ENCODE measurements at places on chromosomes 4 and X.
A peak's percentile ranks its signal among the peaks of the same experiment; 100 is the strongest.

DNA sequence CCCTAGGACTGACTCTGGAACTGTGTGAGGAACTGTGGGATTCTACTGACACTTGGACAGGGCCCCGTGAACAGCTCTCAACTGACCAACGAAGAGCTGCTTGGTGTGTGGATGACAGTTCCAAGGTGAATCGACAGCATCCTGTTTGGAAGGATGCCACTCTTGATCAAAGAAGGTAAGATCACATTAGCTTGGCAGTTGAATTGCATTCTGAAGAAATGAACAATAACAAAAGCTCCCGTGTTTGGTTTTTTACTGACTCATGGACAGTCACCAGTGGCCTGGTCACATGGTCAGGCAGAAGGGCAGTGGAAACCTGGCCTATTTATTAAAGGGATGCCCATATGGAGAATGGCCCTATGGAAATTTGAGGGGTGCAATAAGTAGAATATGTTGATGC is 33.1 kb upstream of the GPR34 start:
- no peak for DNase-seq

GRCh38 chr4:17251101-17251500 is 260.8 kb downstream of the QDPR start:
- DNase-seq = no peak

GRCh38 chr4:102734591-102735385 is 26.0 kb downstream of the MANBA start:
- DNase-seq = no peak

DNA sequence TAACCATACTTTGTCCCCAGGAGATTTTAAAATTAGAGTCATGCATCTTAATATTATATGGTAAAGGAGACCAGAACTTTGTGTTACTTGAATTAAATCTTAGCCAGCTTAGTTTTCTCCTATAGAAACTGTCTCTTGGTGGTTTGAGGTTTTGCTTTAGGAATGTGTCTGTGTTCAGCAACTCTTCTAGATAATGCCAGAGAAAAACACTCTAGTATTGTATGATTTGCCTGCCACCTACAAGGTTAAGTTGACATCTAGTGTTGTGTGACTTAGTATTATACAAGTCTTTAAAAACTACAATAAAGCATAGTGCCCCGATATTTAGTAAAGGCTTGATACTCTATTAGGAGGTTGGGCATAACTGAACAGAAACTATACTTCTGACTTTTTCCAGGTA is 2.1 kb downstream of the UGT8 start:
- DNase-seq = no peak

DNA sequence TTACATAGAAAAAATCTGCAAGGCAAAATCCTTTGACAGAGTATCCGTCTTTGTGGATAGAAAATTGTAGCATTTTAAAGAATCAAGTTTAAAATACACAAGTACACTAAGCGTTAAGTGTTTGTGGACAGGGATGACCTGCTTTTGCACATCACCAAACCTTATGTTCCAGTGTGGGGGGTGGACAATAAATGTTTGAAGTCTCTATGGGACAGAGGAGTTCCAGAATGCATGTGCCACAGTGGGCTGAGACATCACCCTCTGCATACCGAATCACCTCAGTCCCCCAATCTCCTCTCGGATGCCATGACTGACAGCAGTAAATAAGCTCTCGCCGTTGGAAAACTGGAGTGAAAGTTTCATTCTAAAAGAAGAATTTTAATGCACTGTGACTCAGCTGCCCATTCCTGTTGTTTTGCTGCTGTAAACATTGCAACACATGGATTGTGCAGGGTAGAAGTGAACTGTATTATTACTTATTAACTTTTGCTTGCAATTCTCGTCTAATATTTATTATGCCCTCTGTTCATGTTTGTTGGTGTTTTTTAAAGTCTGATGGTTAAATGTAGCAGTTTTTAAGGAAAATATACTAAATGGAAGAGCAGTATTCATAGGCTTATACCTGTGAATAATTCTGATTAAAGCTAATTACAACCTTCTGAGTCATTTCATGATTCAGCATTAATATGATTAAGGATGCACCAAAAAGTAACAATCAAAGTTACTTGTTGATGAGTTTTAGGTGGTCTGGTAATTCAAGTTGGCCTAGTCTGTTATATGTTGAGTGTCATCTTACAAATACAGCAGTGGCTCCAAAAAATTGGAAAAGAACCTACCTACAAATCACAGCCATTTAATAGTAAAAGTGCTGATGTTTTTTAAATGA is 24.0 kb downstream of the CDKN2AIP start:
- DNase-seq = no peak

GRCh38 chr4:186554539-186554913 is 841 bp downstream of the MTNR1A start:
- peak; percentile 19 for DNase-seq

- no peak for DNase-seq
Measured at GRCh38 chr4:123976285-123976684, 579.7 kb downstream of the SPRY1 start.

DNA sequence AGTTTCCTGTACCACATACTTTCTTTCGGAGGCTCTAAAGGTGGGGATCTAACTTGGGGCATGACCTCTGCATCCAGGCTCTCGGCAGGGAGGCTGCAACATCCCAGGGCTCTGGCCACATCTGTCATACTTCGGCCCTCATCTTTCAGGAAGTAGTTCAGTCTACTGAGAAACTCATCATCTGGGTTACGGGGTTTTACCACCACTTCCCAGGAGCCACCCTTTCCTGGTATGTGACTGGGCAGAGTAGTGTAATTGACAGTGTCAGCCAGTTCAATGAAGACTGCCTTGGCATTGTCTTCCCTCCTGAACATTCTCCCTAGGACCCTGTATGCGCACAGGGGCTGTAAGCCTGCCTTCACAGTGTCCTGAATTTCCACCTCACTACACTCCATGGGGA is 2.8 kb downstream of the PNMA5 start:
- DNase-seq = no peak

- no peak for DNase-seq
Measured at GRCh38 chr4:15652841-15653240, 2.3 kb downstream of the FBXL5 start.

- no peak for DNase-seq
Measured at GRCh38 chrX:150935467-150935866, 37.0 kb upstream of the CD99L2 start.

DNA sequence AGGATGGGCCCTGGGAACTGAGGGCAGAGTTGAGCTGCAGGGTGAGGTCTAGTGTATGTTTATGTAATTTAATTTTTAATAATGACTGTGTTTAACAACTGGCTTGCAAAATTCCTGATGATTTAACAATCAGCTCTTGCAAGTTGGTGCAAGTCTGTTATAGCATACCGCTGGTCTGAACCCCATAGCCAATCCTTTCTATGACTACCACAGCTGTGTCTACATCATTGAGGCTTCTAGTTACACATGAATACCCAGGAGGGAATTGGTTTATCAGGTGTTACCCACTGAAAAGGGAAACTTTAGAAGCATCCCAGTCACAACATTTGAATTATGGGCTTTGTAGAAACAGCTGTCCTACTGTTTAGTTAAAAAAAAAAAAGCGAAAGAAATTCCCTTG is 38.3 kb downstream of the SUPT20HL1 start:
- DNase-seq = no peak

GRCh38 chr4:170001745-170002267 is 24.4 kb downstream of the MFAP3L start:
- DNase-seq = no peak

DNA sequence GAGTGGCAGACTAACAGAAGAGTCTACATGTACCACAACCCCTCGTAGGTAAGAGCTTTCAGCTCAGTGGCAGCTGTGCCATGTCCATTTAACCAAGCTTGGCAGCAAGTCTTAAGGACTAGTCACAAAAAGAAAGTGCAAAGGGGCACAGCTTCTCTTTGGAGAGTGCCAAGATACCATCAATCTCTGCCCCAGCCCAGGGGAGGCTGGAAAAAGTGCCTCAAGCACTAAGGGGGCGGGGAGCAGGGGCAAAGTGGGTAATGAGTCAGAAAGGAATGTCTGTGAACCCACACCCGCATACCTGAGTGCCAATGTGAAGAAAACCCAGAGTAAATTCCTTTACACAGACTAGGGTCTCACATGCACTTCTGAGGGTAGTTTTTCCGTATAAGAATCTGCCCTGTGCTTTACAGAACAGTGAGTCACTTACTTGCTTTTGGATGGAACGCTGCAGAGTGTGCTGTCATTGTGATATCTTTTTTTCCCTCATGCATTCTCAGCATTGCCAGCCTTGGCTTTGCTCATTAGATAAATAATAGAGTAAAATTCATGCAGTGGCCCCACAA is 219.8 kb downstream of the ZNF674 start:
- no peak for DNase-seq

DNA sequence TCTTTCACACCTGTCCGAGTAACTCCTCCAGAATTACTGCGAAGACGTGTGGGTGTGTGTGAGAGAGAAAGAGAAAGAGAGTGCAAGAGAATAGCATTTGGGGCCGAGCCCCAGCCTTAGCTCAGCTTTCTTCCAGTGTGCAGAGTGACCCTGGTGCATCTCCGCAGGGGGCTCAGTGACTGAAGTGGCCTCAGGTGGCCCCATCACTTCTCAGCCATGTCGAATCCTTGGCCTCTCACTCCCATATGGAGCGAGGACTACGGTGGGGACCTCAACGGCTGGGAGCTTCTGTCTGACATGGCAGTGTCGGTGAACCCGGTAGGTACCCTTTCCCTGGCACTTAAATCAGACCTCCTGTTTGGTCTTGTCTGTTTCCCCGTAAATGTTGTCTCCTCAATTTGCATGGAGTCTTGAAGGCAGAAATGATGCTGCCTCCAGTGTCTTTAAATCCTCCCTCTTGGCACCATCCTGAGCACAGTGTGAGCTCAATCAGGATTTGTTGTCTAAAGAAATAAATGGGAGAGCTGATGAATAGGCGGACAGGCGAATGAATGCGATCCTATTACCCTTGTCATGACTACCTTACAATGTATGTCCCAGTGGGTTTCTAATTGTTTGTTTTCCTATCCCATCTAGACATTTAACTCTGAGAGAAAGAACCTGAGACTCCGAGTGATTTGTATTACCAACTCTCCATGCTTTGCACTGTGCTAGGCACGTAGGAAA is 305.9 kb downstream of the AFF2 start:
- no peak for DNase-seq

- DNase-seq = no peak
Measured at GRCh38 chrX:2708021-2708420, 16.9 kb downstream of the CD99 start.

- DNase-seq = no peak
Measured at GRCh38 chr4:153916273-153916755, 127.4 kb upstream of the SFRP2 start.

Data from HEK293T (cell line).